ENCODE measurements at places on chromosomes 1 and 21.

- peak; percentile 56 for DNase-seq
Measured at GRCh38 chr1:40477678-40478053, 576 bp downstream of the ZFP69 start.

DNA sequence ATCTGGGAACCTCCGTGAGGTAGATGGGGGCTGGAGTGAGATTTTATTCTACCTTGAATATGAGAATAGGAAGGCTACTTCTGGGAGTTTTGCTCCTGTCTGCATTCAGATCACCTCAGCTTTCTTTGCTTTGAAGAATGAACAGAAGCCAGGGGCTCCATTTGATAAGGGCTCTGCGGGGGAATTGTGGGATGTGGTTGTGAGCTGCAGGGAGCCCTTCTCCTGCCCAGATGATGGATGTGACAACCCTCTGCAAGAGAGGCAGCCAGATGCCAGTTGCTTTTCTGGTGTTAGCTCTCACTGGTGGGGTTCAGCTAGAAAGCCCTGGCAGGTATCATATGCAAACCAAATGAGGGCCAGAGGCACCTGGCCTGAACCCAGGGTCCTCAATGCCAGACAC lies 21.5 kb downstream of the IER5 start:
- DNase-seq, result no peak

- DNase-seq, result peak; percentile 65
Measured at GRCh38 chr1:40592107-40592803, 60.8 kb downstream of the ZNF684 start.

- no peak for DNase-seq
Measured at GRCh38 chr1:161885003-161885402, 118.9 kb downstream of the ATF6 start.

GRCh38 chr1:14452551-14452950 lies 145.9 kb upstream of the KAZN start:
- DNase-seq, result no peak

DNA sequence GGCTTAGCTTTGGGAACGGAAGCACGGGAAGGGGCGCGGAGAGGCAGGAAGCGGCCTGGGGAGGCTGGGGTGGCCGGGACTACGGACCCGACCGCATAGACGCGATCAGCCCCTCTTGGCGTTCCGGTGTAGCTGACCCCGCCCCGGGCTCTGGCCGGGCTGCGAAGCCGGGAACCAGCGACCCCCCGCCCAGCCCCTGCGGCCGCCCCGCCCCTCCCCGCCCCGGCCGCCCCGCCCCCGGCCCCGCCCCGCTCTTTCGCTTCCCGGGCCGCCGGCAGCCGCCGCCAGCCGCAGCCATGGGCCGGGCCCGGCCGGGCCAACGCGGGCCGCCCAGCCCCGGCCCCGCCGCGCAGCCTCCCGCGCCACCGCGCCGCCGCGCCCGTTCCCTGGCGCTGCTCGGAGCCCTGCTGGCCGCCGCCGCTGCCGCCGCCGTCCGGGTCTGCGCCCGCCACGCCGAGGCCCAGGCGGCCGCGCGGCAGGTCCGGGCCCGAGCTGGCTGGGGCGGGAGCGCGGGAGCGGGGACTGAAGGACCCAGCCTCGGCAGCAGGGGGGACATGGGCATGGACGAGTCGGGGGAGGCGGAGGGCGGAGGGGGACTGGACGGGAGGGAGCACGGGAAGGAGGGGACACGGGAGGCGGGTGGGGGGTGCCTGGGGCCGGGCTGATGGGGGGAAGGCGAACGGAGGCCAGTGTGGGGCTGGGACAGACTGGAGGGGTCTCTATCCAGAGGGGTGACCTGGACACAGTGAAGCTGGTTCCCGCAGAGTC lies at the start of gene SELENON:
SELENON (plus strand) TSS at position 259 of the 768 bp plus-strand sequence; CDS start at position 297, 38 bp downstream.
- DNase-seq, result peak; percentile 42

DNA sequence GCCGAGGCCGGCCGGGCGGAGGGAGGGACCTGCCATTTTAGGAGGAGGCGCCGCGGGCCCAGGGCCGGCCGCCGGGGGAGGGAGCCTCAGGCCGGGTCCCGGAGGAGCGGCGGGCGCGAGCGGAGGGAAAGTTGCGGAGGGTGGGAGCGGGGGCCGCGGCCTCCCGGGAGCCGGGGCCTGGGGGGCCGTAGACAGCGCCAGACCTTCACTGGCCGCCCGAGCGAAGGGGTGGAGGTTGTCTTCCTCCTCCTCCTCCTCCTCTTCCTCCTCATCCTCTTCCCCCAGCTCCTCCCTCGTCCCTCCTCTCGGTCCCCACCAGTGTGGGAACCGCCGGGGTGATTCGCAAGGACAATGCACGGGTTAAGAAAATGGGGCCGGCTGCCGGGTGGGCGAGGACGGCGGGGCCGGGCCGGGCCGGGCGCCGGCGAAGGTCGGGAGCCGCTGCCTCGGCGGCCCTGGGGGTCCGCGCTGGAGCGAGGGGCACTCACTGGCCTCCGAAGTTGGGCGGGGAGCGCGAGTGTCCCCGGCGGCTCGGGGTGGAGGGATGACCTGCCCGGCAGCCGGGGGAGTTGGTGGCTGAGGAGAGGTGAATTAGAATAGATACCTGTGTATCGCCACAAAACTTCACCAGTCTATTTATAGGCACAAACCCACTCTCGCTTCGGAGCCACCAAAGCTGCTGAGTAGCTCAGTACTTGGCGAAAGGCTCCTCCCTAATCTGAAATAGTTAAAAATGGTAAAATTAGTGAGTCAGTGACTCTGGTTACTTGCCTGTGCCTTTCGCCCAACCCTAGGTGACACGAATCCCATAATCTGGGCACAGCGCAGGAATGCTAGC lies 1.3 kb downstream of the DYRK1A start:
- DNase-seq, result peak; percentile 69

GRCh38 chr1:17932164-17932563 lies 175.4 kb upstream of the IGSF21 start:
- no peak for DNase-seq

GRCh38 chr1:94887603-94888171 lies 39.2 kb downstream of the CNN3 start:
- DNase-seq, result no peak

GRCh38 chr1:202078241-202078640 lies 44.5 kb upstream of the GPR37L1 start:
- peak; percentile 13 for DNase-seq

DNA sequence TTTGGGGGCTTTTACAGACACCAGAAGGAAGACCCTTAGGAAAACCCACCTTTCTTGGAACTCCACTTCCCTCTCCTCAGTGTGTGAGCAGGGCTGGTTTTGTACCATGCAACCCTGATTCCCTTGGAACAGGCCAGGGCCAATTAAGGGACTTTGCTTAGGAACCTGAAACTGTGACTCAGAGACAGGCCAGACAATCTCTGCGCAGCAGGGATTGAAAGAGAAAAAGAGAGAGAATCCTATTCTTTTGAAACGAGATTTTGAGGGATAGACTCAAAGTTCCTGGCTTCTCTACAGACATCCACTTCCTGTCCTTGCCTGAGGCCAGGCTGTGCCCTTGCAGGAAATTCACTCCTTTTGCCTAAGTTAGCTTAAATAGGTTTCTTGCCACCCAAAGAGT lies 23.1 kb upstream of the C1orf198 start:
- DNase-seq, result no peak

DNA sequence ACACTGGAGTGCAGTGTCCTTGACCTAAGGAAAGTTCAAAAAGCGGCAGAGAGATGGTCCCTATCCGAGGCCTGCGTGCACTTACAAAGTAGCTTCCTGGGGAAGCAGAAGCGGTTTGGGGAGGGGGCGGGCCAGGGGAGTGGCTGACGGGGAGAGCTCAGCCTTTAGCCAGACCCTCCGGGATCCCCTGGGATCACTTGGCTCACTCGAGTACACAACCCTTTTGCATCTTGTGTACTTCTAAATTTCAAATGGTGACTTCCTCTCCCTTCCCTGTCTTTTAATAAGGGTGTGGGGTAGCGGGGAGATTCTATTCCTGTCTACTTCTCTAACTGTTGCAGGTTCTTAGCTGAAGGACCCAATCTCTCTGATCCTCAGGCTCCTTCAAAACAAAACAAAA lies 18.1 kb upstream of the SNX27 start:
- DNase-seq, result no peak

DNA sequence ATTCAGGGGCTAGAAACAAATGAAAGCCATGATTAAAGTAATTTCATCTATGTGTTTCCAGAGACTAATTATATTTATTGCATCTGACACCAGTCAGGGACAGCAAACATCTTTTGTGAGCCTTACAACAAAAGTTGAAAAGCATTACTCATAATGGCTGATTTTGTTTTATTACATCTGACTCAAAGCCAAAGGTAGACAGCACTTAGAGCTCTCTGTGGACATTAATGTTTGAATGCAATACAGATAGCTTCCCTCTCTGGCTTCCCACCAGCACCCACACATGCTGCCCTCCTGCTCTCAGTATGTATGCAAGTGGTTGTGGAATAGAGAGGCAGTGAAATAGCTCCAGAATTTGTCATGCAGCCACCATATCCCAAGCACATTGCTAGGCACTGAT lies 198.7 kb downstream of the SETD4 start:
- DNase-seq, result no peak

DNA sequence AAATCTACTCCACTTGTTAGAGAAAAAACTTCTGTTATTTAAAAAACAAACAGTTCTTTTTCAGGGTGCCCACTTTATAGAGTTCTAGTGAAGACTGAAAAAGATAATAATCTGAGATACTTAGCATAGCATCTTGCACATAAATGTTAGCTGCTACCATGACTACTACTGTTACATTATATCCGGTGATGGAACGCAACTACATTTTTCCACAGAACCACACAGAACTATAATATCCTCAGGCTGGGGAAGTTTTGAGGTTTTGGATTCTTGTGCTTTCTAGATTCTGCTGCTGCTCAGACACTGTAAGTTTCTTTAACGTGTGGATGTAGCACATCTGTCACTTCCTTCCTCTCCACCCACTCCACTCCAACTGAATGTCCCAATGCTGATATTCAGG lies 110.3 kb downstream of the PTPN14 start:
- no peak for DNase-seq

- DNase-seq, result peak; percentile 49
Measured at GRCh38 chr1:32618673-32619221, 31.6 kb downstream of the ZBTB8OS start.

DNA sequence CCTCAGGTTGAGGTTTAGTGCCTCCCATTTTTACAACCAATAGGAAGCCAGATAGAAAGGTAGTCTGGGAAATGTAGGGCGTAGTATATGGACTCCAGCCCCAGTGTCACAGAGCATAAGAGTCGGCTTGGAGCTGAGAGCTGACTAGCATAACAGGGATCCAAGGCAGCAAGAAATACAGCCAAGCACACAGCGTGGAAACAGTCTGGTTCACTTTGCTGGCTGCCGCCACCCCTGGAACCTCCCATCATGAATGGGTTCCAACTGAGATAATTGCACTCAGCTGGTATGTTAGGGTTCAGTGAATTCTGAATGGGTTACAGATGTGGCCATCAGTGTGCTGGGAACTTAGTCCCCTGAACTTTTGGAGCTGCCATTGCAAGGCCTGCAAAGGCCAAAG lies 76.7 kb upstream of the GPR88 start:
- no peak for DNase-seq

DNA sequence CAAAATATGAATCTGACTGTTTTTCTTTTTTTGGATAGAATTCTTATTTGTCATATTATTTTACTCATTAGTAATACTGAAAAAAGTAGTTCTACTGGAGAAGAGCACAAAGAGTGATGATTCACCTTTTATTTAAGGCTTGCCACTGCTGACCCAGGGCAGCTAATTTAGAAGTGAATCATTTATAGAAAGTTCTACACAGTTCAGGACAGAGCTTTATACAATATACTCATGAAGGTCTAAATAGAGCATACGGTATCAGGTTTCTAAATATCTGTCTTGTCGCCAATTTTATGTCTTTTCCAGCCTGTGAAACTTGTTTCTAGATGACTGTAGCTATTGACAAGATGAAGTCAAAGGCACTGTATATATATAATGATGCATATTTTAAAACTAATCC lies 25.0 kb downstream of the GIPC2 start:
- DNase-seq, result no peak

DNA sequence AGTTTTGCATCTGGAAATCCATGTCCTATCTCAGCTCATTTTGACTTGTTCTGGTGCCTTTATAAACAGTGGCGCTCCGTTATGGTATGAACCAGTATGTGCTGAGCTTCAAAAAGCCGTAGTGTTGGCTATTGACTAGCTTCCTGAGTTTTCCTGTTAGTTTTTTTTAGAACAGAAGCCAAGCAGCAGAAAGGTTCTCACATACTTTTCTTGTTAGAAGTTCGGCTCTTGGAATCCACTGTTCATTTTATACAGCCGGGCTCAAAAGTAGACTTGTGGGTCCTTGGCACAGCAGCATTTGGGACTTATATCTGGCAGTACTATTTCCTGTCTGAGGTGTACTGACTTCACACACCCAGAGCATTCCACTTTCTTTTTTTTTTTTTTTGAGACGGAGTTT lies 63.8 kb downstream of the TBCE start:
- DNase-seq, result no peak

GRCh38 chr1:51534447-51534846 lies 15.4 kb upstream of the EPS15 start:
- no peak for DNase-seq

DNA sequence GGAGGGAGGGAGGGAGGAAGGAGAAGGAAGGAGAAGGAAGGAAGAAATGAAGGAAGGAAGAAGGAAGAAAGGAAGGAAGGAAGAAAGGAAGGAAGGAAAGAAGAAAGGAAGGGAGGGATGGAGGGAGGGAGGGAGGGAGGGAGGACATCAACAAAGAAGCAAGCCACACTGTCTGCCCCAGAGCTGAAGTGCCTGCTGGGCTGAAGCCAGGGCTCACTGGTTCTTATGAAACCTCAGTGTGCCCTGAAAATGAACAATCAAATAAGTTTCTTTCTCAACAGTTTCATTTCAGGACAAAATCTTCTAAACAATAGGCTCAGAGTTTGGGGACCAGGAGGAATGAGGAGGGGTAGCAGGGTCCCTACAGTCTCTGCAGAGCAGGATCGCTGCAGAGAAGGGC lies 21.1 kb downstream of the ARHGEF19 start:
- no peak for DNase-seq

DNA sequence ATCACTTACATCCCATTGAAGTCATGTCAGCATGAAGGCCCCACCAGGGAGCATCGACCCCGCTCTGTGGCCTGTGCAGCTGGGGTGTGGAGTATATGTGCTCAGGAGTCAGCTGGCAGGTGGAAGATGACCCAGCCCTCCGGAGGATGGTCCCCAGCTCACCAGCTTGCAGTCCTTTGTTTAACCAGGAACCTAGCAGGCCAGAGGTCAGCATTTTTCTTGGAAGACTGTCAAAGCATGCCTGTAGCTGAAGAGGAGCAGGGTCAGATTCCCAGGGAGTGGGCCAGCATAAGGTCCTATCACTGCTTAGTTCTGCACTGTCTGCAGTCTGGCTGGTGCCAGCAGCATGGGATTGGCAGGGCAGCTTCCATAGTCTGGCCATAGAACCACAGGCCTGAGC lies 12.7 kb downstream of the NFASC start:
- no peak for DNase-seq

DNA sequence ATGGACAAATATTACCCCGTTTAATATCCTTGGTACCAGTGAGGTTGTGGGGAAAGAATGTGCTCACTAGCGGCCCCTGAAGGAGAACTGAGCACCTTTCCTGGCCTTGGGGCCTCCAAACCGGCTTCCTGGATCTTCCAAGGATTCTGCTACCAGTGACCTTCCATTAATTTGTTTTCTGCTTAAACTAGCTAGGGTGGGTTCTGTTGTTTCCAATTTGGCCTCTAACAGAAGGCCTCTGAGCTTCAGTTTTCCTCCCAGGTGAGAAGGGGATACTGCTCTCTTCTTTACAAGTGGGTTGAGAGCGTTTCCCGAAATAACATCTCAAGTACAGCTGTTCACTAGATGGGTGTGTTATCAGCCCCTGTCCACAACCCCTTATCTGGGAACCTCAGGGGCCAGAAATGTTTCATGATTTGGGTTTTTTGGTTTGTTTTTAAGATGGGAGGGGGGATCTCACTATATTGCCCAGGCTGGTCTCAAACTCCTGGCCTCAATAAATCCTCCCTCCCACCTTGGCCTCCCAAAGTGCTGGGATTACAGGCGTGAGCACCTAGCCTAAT lies 16.9 kb upstream of the IFNGR2 start:
- peak; percentile 79 for DNase-seq

Data from hematopoietic multipotent progenitor cell treated with erythropoietin and hydrocortisone succinate and interleukin-3 and kit ligand, for 8 days (in vitro differentiated cells).